AG04450 (cell line): ENCODE measurements at places on chromosomes 13 and 19.

GRCh38 chr13:97327086-97327485 lies 105.0 kb downstream of the MBNL2 start:
- DNase-seq, result no peak

GRCh38 chr13:34401696-34402095 lies 540.4 kb upstream of the NBEA start:
- DNase-seq, result no peak

DNA sequence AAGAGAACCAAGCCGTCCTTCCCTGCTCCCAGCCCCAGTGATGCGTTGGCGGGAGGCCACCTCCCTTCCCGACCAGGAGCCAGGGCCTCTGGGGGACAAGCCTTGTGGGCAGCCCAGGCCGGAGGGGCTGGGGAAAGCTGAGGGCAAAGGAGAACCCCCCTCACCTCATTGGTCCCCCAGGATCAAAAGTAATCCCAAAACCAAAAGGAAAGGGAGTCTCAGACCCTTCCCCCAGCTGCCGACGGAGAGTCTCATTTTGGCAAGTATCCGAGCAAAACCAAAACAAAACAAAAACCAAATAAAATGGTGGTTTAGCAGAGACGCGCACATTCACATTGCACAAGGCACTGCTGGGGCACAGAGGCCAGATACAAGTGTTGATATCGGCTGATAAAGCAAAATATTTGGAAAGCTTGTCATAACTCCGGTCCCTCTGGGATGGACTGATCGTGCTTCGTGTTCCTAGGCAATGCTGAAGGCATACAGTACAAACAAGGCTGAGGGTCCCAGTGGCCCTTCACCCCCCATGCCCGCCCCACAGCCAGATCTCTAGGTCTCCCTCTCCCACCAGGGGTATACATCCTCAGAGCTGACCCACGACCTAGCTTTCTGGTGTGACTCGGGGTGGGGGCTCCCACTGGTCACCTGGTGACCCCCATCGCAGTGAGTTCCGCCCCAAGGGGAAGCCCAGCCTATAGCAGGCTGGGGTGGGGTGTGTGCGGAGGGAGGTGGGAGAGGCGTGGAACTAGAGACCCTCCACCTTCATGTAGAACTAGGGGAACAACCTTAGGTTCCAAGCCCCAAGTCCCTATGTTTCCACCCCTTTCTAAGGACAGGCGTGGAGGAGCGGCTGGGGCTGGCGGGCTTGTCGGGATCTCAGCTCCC lies 2.1 kb downstream of the CEBPA start:
- DNase-seq, result no peak

- no peak for DNase-seq
Observed at GRCh38 chr19:48539503-48540096, 12.4 kb upstream of the SULT2B1 start.

GRCh38 chr19:41862445-41862986 lies 2.5 kb downstream of the RPS19 start:
- no peak for DNase-seq

GRCh38 chr13:46992383-46992952 lies 95.6 kb upstream of the HTR2A start:
- DNase-seq, result no peak

DNA sequence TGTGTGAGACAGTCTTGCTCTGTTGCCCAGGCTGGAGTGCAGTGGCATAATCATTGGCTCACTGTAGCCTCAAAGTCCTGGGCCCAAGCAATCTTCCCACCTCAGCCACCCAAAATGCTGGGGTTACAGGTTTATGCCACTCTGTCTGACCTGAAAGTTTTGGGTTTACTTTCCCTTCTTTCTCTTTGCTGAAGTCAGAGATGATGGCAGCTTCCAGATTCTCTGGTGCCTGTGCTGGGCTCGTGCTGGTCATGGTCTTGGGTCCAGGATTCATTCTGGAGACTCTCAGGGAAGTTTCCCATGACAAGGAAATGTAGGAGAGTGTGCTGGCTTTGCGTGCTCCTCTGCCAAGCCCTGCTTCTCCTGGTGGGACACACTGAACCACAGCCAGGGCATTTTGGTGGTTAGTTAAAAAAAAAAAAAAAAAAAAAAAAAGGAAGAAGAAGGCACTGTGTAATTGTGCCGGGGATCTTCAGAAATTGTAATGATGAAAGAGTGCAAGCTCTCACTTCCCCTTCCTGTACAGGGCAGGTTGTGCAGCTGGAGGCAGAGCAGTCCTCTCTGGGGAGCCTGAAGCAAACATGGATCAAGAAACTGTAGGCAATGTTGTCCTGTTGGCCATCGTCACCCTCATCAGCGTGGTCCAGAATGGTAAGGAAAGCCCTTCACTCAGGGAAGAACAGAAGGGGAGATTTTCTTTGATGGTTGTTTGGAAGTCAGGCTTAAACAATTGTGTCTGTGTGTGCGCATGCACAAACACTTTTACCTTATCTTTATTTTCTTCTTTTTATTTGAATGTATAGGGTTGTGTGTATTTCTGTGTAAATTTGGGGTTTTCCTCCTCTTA lies at the start of gene ALOX5AP:
Gene ALOX5AP, plus strand, starts transcription at position 519 of the 847 bp plus-strand sequence. Its CDS starts 63 bp downstream, at position 582.
- no peak for DNase-seq

- DNase-seq, result no peak
Observed at GRCh38 chr13:100040196-100040595, 48.7 kb upstream of the PCCA start.

DNA sequence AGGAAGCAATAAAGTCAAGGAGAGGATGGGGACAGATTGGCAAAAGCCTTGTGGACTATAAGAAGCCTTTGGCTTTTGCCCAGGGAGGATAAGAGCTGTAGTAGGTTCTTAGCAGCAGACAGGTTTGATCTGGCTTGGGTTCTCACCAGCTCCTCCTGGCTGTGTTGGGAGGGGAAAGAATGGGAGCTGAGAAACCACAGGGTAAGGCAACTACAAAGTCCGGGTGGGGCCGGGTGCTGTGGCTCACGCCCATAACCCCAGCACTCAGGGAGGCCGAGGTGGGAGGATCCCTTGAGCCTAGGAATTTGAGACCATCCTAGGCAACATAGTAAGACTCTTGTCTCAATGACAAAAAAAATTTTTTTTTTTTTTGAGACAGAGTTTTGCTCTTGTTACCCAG lies 20.6 kb downstream of the NECTIN2 start:
- DNase-seq, result no peak

DNA sequence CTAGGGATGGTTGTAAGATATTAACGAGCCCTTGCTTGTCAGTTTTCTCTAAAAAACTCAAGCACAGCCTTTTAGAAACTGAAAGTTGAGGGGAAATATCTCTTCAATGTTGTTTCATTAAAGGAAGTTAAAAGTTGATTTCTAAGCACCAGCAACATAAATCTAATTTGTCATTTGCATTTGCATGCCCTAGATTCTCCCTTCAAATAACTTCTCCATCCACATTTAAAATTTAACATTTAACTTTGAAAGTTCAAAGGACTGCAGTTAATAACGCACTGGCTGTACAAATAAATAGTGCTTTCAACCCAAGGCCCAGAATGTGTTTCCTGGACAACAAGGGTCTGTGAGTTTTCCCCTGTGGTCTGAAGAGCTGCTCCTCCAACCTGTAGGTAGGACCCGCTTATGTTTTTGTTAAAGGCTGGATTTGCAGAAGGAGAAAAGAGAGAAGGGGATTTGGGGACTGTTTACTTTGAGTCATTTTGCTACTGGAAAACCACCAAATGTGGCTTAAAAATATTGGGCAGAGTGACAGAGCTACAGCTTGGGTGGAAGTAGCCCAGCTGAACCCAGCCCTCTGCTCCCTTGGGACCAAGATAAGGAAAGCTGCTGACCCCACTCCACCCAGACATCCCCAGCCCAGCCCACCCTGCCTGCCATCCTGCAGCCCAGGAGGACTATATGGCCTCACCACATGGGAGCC lies 39.8 kb downstream of the TNFRSF19 start:
- no peak for DNase-seq

GRCh38 chr13:83845106-83845505 lies 37.2 kb downstream of the SLITRK1 start:
- peak; percentile 1 for DNase-seq

DNA sequence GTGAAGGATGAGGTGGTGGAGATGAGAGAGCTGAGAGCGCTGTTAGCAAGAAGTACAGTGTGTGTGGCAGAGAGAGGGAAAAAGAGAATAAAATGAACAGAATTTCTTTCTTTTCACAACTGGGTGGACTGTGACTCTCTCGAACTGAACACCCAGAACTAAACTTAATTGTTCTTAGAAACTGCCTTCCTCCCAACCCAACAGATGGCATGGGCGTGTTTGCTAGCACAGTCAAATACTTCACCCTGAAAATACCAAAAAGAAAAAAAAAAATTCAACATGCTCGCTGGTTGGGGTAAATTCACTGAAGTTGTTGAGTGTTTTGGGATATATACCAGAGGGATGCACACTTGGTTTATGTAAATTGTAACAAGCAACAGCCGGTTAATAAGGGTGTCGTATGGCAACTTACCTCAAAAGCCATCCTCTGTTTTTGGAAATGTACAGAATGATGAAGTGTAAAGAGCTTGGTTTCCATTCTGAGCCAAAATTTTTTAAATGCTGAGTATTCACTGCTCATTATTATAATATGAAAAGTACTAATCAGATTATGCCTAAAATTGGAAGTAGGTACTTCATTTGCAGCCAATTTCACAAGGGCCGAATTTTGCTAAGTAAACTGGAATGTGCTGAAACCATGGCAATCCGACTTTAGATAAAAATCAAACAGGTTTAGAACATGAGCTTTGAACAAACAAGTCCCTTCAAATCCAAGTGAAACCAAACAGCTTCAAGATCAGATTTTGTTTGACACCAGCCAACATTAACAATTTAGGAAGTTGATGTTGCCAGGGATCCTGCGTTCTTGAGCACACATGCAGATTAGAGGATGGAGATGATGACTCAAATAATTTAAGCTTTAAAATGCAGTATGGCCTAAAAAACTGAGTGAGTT lies 115.8 kb downstream of the ZIC5 start:
- no peak for DNase-seq

DNA sequence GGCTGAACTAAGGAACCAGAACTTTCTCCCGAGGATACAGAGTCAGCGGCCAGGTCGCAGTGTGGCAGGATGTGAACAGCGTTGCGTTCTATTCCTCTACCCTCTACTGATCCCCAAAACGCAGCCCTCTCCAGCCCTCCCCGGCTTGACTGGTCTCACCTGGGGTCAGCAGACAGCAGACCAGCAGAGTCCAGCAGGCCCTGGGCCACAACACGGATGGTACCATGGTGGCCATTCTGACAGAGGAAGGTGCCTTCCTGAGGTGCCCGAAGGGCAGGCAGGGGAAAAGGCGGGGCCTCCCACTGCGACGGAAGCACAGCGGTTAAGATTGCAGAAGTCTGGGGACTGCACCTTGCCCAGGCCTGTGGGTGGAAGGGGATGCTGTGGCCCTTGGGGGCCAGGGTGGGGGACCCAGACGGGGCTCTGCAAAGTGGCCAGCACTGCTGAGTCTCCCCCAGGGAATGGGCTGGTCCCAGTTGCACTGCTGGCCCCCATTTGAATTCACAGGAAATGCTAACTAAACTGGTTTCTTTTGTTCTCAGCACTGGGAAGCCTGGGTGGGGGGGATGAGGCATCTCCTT lies at the start of gene ICAM3:
Gene ICAM3, minus strand, starts transcription at position 245 of the 581 bp plus-strand sequence. Its CDS starts 10 bp downstream, at position 235.
- DNase-seq, result no peak

GRCh38 chr19:16919496-16919895 lies 30.7 kb downstream of the F2RL3 start:
- no peak for DNase-seq

- DNase-seq, result no peak
Observed at GRCh38 chr13:30696278-30697176, 38.8 kb upstream of the ALOX5AP start.

DNA sequence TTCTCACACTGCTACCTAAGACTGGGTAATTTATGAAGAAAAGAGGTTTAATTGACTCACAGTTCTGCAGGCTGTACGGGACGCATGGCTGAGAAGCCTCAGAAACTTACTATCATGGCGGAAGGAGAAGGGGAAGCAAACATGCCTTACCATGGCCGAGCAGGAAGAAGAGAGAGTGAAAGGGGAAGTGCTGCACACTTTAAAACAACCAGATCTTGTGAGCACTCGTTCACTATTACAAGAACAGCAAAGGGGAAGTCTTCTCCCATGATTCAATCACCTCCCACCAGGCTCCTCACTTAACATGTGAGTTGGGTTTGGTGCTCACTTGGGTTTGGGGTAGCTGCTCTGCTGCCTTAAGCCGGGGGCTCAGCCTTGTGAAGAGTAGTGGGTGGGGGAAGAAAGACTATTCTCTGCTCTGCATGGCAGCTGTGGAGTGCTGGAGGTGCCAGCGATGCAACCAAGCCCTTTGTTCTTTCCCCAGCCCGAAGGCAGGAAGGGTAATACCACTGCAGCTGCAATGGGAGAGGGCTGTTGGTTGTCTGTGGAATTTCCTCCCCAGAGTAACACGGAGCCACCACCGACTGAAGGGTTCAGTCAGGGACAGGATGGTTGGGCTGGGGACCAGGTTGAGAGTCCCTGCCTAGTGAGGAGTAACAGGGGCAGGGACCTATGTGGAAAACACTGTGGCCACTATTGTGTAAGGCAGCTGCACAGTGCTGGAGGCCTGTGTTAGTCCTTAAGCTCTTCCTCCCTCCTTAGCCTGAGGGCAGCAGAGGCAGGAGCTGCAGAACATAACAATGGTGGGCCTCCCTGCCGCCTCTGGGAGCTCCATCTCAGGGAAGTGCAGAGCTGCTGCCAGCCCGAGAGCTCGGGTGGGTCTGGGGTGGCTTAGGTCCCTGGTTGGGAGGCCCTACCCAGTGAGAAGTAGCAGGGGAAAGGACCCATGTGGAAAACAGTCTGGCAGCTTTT lies 1262.5 kb downstream of the EFNB2 start:
- DNase-seq, result no peak

- DNase-seq, result no peak
Observed at GRCh38 chr13:100789968-100790367, 115.4 kb upstream of the TMTC4 start.
